ENCODE measurements at places on chromosomes 16 and 17.
A peak's percentile ranks its signal among the peaks of the same experiment; 100 is the strongest.

DNA sequence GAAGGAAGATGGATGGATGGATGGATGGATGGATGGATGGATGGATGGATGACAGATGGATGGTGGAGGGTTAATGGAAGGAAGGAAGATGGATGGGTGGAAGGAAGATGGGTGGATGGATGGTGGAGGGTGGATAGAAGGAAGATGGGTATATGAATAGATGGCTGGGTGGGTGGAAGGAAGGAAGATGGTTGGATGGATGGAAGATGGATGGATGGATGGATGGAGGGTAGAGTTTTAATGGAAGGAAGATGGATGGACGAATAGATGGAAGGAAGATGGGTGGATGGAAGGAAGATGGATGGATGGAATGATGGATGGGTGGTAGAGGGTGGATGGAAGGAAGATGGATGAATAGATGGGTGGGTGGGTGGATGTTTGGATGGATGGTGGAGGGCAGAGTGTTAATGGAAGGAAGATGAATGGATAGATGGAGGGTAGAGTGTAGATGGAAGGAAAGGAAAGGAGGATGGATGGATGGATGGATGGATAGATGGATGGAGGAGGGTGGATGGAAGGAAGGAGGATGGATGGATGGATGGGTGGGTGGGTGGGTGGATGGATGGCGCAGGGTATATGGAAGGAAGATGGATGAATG lies 22.1 kb downstream of the MLYCD start:
- no peak for DNase-seq

DNA sequence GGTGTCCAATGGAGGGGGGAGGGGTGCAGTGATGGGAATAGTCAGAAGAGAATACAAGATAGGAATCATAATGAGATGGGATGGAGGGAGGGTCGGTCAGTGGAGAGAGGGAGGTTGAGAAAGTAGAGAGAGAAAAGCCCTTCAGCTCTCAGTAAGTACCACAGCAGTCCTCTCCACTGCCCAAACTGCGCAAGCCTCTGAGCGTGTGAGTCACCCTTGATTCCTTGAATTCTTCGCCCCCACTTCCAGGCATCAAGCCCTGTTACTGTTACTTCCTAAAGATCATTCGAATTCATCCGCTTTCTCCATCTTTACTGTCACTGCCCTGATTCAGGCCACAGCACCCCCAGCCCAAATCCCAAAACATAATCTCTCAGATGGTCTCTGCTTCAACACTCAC lies 2.5 kb downstream of the GUCY2D start:
- no peak for DNase-seq

DNA sequence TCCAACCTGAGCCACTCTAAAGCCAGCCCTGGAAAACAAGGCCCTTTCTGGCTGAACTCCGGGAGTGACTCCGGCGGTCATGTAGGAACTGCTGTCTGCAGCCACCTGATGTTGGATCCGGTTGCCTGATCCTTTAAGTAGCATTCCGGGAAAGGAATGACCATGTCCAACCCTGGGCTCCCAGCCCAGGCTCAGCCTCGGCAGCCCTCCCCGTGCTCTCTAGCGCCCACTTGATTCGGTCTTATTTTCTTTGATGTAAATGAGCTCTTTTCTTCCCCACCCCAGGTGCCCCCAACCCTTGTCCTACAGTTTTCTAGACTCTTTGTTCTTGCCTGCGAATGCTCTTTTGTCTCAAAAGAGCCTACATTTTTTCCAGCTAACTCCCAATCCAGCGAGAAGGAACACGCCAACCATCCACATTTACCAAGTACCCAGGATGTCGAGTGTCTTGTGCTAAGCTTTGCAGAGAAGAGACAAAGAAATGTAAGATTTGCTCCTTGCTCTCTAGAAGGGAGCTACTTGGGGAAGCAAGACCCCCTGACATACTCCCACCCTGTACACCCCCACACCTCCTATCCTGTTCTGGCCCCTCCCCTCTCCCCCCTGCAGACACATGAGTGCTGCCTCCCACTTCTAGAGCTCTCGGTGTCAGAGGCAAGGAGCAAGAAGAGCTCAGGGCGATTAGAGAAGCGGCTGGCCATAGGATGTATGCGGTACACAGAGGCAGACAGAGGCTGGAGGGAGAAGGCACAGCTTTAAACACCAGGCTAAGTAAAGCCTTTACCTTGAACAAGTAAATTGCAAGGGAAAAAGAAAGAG lies 53.8 kb downstream of the COG7 start:
- DNase-seq = no peak

DNA sequence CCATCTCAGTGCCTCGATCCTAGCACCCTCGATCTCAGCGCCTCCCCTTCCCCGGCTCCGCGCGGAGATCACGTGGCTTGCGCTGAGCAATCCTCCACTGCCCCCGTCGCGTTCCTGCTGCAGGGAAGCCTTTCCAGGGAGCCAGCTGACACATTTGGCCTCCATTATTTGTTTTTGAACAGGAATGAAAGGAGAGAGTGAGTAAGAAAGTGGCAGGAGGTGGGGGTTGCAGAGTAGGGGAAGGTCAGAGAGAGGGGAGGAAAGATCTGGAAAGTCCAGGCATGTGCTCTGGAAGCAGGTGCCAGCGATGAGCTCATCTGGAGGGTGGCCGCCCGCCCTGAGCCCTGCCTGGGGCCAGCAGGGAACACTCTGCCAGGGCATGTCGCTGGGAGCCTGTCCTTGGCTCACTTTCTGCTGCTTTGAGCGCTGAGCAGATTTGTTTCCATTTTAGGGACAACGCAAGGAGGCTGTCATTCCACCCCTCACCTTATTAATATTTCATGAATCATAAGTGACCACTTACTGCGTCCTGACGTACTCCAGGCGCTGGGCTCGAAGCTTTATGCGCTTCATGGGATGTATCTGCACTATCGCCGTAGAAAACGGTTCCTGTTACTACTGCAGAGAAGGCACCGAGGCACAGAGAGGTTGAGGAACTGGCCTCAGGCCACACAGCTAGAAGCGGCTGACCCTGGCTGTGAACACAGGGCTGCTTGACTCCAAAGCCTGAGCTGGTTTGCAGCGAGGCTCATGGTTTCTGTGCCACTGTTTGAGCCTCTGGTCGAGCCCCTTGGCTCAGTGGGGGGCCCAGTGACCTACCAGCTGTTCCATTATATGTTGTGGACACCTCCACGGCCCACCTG lies 283.1 kb downstream of the SEC14L1 start:
- no peak for DNase-seq

DNA sequence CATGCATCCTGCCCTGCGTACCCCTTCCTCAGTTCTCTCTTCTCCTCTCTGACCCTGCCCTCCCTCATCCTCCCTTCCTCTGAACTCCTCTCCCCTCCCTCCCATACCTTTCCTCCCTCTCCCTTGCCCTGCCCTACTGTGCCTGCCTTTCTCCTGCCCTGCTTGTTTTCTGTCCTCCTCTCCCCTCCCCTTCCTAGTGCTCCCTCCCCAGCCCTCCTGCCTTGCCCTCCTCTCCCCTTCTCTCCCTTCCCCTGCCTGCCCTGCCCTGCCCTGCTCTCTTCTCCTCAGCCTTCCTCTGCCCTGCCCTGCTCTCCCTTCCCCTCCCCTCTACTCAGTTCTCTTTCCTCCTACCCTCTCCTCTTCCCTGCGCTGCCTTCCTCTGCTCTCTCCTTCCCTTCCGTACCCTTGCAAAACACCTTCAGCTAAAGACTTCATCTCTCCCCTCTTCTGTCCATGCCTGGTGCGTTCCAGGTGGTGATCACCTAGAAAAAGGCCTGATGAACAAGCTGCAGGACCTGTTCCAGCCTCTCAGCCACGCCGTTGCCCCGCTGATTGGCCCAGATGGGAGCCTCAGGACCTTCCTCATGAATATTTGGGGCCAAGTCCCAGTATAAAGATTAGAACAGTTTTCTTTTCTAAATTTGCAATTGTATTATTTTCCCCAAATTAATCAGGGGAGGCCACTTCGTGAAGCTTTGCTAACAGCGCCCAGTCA lies 290.5 kb downstream of the CPPED1 start:
- no peak for DNase-seq

- no peak for DNase-seq
Observed at GRCh38 chr17:67474081-67474661, 97.1 kb downstream of the PITPNC1 start.

- DNase-seq = no peak
Observed at GRCh38 chr16:50071075-50071671, 5.4 kb downstream of the HEATR3 start.

DNA sequence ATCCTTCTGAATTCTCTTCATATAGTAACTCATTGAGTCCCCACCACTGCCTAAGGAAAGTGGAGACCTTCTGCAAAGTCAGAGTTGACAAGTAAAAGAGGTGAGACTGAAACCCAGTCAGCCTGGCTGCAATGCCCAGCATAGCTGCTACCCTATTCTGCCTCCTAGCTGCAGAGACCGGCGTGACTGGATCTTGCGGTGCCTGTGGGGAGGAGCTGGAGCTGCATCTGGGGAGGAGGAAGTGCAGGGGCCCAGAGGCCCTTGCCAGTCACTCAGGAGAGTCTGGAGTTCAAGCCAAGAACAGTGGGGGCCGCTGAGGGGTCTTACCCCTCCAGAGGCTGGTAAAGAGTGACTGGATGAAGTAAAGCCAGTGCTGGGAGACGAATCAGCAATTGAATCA lies 35.0 kb upstream of the ZNF423 start:
- peak; percentile 58 for DNase-seq

- no peak for DNase-seq
Observed at GRCh38 chr16:82190386-82190785, 20.4 kb upstream of the MPHOSPH6 start.

- DNase-seq = no peak
Observed at GRCh38 chr17:82175201-82175600, 37.4 kb downstream of the CCDC57 start.

DNA sequence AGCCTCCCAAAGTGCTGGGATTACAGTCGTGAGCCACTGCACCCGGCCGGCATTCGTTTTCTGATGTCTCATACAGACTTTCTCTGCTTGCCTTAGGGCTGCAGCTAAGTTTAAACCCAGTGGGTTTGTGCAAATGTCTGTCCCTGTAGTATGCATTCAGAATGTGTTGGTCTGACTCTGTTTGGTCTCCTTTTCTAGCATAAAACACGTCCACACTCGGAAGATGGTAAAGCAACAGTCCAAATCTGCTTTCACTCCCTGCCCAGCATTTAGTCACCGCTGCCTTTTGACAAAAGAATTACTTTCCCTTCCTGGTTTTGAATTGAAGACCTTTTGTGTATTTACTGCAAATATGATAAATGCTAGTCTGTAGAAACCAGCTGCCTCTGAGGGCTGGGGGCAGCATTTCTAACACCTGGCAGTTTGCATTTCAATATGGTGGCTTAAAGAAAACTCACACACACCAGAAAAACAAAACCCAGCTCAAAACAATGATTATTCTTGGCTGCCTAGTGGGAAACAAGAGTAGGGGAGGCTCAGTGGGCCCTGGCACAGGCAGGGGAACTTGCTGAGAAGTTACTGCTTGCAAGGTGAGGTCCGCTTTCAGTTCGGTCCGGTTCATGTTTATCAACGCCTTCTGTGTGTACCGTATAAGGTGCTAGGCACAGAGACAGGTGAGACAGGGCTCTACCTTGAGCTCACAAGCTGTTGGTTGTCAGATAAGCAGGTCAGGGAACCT lies 56.9 kb downstream of the MSI2 start:
- DNase-seq = no peak

DNA sequence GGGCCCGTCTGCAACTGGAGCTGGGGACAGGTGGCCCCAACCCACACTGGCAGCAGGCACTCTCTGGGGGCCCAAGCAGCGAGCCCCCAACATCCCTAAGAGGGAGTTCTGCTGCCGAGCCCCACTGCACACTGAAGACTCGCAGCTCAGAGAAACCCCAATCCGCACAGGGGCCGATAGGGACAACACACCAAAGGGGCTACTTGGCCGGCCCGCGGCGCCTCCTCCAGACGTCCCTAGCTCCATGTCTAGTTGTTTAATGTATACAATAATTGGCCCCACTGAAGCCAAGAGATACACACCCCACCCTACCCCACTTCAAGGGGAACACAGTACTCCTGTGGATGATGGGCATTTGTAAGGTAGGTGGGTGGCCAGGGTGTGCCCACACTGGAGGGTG lies 62.7 kb downstream of the ZNF423 start:
- DNase-seq = no peak

- no peak for DNase-seq
Observed at GRCh38 chr17:50946223-50946890, 80.2 kb upstream of the TOB1 start.

DNA sequence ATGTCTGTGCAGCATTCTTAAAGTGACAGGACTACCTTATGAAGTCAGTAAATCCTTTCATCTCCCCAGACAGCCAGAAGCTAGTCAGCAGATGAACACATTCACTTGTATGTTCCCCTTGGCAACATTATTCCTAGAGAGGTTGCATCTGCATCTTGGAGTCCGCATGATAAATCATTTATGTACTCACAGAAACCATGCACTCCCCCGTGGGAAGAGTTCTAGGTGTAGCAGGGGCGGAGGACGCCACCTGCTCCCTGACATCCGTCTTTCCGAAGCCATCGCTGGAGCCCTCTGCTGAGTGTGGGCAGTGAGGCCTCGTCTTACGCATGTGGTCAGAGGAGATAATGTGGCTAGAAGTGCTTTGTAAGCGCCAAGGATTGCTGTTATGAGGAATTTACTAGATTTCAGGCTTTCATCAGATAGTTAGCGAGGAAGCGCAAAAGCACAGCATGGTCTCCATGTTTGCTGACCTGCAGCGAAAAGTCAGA lies 144.5 kb downstream of the RPTOR start:
- no peak for DNase-seq

DNA sequence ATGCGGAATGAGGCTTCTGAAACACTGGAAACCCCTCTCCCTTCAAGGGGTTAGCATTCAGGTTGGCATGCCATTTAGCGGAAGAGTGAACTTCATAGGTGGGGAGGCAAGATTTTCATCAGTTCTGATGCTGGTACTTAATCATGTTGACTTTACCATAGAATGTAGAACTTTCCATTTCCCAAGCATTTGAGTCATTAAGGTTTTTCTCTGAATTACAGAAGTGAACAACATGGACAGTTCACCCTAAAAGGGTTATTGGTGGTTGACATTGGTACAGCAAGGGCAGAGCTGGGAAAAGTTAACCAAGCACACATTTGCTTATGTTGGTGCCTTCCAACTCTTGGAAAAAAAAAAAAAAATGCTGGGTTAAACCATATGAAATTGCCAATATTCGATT lies 39.1 kb downstream of the GAN start:
- DNase-seq = no peak

GRCh38 chr17:38706505-38707216 lies 1.6 kb downstream of the MLLT6 start:
- peak; percentile 36 for DNase-seq

- peak; percentile 88 for DNase-seq
Observed at GRCh38 chr17:78915872-78916632, 9.1 kb downstream of the TIMP2 start.

DNA sequence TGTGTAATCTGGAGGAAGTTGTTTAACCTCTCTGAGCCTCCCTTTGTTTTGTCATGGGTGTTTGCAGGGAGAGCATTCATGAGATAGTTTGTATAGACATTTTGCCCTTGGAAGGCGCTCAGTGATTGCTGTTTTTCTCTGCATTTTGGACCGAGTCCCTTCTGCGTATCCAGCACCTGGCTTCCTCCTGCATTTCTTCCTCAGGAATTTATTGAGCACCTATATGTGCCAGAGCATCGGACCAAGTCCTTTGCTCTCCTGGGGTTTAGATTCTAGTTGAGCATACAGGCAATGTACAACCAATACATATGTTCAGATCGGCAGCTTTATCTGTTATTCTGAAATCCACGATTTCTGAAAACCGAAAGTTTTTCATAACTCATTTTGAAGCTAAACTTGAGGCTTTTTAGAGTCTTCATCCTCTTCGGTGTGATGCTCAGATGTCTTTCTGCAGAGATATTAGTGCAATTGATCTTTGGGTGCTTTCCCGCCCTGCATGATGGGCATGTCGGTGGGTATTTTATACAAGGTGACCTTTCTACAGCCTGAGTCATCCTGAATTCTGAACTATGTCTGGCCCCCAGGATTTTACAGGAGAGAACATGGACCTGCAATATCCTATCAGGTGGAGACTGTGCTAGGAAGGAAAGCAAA lies 4.1 kb downstream of the IL4R start:
- no peak for DNase-seq

All from KBM-7 (cell line).